Spleen (tissue), 13 donors: ENCODE measurements at places on chromosomes 2 and 18. TPM values are rescaled to one million over a fixed set of nuclear protein-coding genes. Genes with fewer than 3 reads are reported as not detected.

GRCh38 chr18:13207294-13207693 is 11.3 kb upstream of the LDLRAD4 start:
- no peak overlapping the region for H3K4me3 ChIP-seq
- no peaks in the 10 kb centered on the region for H3K36me3 ChIP-seq
- H3K27me3 ChIP-seq = no peaks in the 10 kb centered on the region
- DNase-seq = no peak
- H3K27ac ChIP-seq = no peak overlapping the region

GRCh38 chr2:3785890-3786273 is 82.5 kb downstream of the DCDC2C start:
- no peaks in the 10 kb centered on the region for H3K36me3 ChIP-seq
- no peak overlapping the region for H3K4me3 ChIP-seq
- H3K4me1 ChIP-seq = peaks cover 2% of the 10 kb centered on the region
- no peak for DNase-seq

GRCh38 chr2:230976671-230977171 is 19.2 kb upstream of the SPATA3 start:
- H3K4me1 ChIP-seq = peaks cover 30% of the 10 kb centered on the region
- no peak overlapping the region for H3K27ac ChIP-seq

GRCh38 chr2:226020176-226020575 is 620.7 kb downstream of the NYAP2 start:
- H3K4me3 ChIP-seq = no peak overlapping the region
- H3K36me3 ChIP-seq = no peaks in the 10 kb centered on the region
- H3K4me1 ChIP-seq = no peaks in the 10 kb centered on the region
- no peaks in the 10 kb centered on the region for H3K27me3 ChIP-seq
- DNase-seq = no peak
- H3K27ac ChIP-seq = no peak overlapping the region

Gene BOD1L2
- not detected for total RNA-seq

- H3K27ac ChIP-seq = peak overlapping the region; percentile 32
- DNase-seq = peak; percentile 88
- H3K36me3 ChIP-seq = no peaks in the 10 kb centered on the region
- peak overlapping the region; percentile 11 for H3K4me3 ChIP-seq
Measured at GRCh38 chr2:237702441-237703391, 75.3 kb downstream of the LRRFIP1 start.

DNA sequence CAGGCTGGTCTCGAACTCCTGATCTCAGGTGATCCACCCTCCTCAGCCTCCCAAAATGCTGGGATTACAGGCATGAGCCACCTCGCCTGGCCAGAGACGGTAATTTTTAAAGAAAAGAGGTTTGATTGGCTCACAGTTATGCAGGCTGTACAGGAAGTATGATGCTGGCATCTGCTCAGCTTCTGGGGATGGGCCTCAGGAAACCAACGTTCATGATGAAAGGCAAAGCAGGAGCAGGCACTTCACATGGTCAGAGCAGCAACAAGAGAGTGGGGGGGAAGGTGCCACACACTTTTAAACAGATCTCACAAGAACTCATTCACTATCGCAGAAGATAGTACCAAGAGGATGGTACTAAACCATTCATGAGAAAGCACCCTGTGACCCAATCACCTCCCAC is 38.0 kb upstream of the GPD2 start:
- H3K4me1 ChIP-seq = peaks cover 20% of the 10 kb centered on the region
- DNase-seq = no peak
- no peaks in the 10 kb centered on the region for H3K36me3 ChIP-seq
- H3K27ac ChIP-seq = no peak overlapping the region
- no peaks in the 10 kb centered on the region for H3K27me3 ChIP-seq
- H3K4me3 ChIP-seq = no peak overlapping the region

GRCh38 chr18:8607776-8608742 is 1.2 kb upstream of the RAB12 start:
- H3K27me3 ChIP-seq = no peaks in the 10 kb centered on the region
- DNase-seq = no peak
- H3K36me3 ChIP-seq = no peaks in the 10 kb centered on the region
- peak overlapping the region; percentile 78 for H3K27ac ChIP-seq

DNA sequence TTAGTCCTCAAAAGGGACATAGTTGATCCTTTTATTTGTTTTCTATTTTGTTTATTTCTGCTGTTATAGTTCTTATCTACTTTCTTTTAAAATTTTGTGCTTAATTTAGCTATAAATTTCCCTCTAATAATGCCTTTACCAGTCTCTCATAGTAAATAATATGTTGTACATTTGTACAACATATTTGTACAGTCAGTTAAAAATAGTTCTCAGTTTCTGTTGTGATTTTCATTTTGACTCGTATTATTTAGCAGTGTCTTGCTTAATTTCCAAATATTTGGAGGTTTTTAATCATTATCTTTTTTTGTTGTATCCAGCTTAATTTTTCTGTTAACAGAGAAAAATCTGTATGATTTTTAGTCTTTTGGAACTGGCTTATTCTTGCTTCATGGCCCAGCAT is 443.6 kb upstream of the TRIB2 start:
- peaks cover 7% of the 10 kb centered on the region for H3K4me1 ChIP-seq
- no peaks in the 10 kb centered on the region for H3K36me3 ChIP-seq
- H3K27ac ChIP-seq = no peak overlapping the region
- DNase-seq = no peak

Gene TMX3
- total RNA-seq = 75.5 TPM

DNA sequence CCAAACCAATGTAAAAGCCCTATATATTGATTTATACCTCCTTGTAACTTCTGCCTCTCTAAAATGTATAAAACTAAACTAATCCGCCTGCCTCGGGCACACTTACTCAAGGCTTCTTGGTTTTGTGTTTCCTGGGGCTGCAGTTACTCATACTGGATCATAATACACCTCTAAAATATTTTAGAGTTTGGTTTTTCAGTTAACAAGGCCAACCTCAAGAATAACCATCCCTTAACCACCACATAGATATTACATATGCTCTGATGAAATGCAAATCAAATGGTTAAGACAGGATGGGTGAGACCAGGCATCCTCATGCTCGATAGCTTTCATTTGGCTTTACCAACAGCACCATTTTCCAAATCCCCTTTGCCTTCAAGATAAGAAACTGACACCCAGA is 46.4 kb downstream of the UXS1 start:
- H3K27me3 ChIP-seq = no peaks in the 10 kb centered on the region
- DNase-seq = no peak
- no peak overlapping the region for H3K4me3 ChIP-seq
- no peak overlapping the region for H3K27ac ChIP-seq

Gene GPC1
- 25.0 TPM for total RNA-seq

Gene MAPK4
- total RNA-seq = 0.21 TPM

- no peak overlapping the region for H3K4me3 ChIP-seq
- H3K27me3 ChIP-seq = no peaks in the 10 kb centered on the region
- no peak overlapping the region for H3K27ac ChIP-seq
- DNase-seq = no peak
Measured at GRCh38 chr18:995629-996028, 91.0 kb downstream of the ADCYAP1 start.

Gene AQP4
- 1.2 TPM for total RNA-seq

- H3K36me3 ChIP-seq = no peaks in the 10 kb centered on the region
Measured at GRCh38 chr2:215660687-215661086, 224.8 kb upstream of the FN1 start.

- no peak overlapping the region for H3K27ac ChIP-seq
- no peaks in the 10 kb centered on the region for H3K4me1 ChIP-seq
- H3K36me3 ChIP-seq = no peaks in the 10 kb centered on the region
- no peak for DNase-seq
- H3K27me3 ChIP-seq = no peaks in the 10 kb centered on the region
Measured at GRCh38 chr2:7906431-7906830, 775.4 kb upstream of the ID2 start.

DNA sequence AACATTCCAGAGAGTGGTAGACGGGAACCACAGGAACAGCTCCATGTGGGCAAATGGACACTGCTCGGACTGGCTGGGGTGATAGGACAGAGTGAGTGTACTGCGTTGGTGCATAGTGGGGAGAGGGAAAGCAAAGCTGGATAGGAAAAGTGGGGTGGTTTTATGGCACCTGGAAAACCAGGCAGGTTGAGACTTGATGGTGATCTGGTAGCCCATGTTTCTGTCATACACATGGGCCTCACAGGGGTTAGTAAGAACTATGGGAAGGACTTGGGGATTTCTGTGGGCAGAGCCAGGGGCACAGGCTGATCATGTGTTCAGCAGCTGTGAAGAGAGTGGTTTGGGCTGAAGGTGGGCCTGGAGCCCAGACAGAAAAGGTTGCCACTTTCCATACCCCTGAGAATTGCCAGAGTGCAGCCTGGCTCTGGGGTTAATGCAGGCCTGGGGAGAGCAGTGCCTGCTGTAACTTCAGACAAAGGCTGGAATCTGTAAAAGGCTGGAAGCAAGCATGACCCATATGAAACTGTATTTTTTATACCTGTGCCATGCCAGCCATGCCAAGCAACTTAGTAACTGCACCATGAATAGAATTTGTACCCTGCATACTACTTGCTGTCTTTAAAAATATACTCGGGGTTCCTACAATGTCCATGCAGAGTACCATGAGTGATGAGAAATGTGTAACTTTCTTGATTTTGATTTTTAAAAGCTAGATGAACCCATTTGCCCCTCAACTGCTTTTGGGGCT is 41.9 kb downstream of the RPIA start:
- no peaks in the 10 kb centered on the region for H3K4me1 ChIP-seq
- H3K27me3 ChIP-seq = no peaks in the 10 kb centered on the region
- H3K4me3 ChIP-seq = no peak overlapping the region
- H3K36me3 ChIP-seq = peaks cover 16% of the 10 kb centered on the region
- H3K27ac ChIP-seq = no peak overlapping the region
